ENCODE measurements at places on chromosomes 6 and 20.

DNA sequence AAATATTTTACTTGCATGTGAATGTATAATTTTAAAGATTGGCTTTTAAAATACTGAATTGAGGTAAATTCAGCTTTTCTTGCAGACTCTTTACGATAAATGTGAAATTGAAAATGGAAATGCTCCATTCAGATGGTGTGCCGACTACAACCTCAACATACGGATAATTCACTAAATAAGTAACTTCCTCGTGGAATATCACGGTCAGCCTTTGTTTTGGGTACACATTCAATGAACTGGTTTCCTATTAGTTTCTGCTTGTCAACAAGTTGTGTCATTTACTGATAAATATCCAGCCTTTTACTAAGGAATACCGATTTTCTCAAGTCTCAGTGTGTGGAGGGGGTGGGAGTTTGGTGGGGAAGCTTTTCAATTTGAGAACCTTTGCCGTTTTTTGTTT, 2.4 kb upstream of the IRF4 start:
- DNase-seq = no peak

DNA sequence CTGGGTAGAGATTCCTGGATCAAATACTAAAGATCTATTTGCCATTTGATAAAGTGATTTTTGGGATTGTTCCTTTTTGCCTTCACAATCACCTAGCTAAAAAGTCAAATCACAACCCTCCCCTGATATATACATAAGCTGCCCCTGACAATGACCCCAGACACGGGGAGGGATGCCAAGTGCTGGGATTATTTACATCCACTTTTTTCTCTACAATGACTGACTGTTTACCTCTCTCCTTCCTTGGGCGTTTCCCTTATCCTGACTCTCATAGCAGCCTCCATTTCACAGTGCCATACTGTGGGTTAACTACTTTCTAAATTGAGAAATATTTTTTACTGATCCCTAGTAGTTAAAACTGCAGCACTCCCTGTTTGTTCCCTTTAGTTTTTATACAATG, 150.8 kb upstream of the TMEM170B start:
- DNase-seq = no peak

DNA sequence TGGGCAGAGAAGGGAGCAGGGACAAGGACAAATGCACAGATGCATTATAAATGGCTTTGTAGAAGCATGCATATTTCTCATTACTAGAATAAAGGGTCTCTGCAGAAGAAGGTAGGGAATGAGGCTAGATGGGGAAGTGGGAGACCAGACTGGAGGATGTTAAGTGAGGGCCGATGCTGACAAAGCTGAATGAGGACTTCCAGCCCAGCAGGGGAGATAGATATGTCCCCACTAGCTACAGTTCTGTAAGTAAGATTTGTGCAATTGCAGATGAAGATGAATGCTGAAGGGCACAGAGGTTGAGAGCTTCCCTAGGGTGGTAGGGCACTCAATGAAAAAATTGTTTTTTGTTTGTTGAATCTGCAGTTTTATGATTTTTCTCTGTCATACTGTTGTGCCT, 16.9 kb downstream of the ADGRG6 start:
- no peak for DNase-seq

DNA sequence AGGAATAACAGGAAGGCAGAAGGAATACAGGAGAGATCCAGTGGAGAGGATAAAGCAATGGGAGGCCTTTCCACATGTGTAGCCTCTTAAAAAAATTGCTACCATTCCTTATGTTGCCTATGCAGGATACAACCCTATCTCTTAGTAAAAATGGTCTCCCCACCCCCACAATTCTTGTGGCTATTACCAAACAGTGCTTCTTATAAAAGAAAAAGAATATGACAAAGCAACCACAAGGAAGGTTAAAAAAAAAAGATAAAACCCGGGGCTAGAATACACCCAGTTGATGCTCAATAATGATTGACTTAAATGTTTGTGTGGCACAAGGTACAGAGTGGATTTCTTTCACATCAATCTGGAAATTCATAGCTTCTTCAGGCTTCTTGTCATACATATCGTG, 250.9 kb downstream of the HIVEP2 start:
- DNase-seq = no peak

DNA sequence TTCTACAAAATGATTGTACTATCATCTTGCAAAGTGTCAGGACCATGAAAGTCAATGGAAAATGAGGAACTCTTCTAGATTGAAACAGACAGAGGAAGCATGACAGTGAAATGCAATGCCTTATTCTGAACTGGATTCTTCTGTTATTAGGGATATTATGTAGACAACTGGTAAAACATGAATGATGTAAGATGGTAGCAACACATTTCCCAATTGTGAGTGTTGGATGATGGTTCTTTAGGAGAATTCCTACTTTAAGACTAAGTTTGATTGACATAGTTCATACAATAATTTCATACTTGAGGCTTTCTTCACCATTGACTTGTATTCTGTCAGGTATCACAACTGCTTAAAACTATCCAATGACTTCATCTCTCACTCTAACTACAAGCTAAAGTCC, 4.5 kb downstream of the UBE3D start:
- no peak for DNase-seq

DNA sequence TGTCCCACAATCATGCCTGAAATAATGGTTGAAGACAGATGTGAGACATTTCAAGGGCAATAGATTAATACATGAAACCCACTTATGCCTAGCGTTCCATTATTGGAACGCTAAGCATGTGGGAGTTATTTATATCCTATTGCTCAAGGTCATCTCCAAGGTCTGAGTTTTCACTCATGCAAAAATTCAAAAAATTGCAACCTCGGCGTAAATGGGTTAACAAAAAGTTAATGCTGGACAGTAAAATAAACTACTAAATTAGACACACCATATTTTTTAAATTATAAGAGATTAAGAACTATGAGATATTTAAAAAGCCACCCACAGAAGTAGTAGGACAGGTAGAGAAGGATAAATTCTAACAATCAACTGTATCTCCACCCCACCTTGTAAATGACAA, 98.4 kb downstream of the ESR1 start:
- no peak for DNase-seq

DNA sequence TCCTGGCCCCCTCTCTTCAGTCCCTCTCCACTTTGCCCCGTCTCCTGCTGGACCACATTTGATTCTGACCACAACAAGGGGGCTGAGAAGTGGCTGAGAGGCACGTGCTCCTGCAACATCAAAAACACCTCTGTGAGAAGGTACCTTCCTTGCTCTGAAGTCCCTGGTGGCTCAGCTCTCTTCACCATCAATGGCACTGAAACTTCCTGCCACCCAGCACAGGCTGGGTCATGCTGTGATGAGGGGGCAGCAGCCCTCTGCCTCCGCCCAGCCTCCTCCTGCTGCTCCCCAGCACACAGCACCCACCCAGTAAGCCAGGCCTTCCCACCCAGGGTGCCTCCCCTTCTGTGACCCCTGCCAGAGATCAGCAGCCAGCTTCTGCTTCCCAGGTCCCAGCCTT, 10.3 kb downstream of the ZMYND8 start:
- DNase-seq = no peak

DNA sequence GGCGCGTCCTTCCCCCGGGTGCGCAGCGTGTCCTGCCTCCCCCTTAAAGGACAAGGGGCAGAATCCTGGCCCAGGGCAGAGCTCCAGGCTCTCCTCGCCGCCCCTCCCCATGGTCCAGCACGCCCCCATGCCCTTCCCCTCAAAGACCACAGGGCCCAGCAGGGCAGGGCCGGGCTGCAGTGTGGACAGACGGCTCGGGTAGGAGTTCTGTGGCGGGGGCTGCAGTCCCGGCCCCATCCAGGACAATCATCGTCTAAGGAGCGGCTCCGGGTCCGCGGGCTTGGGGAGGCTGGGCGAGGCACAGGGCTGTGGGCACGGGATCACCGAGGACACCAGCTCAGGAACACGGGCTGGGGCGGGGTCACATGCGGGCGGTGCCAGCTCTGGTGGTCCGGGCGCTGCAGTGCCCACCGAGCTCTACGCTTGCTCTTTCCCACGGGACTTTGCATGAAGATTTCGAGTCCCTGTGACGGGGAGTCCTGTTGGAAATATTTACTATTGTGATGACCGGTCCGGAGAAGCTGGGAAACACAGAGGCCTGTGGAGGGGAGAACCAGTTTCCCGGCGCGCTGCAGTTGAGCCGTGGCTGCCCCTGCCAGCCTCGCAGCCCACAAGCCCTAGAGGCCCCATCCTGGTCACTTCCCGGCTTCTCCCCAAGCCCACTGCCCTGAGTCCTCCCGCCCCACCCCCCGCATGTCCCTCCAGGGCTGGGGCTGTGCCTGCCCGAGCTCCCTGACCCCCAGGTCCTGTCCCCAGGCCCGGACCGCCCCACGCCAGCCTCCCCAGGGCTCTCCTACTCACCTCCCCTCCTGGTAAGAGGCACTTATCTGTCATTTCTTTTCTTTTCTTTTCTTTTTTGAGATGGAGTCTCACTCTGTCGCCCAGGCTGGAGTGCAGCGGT, 20.6 kb downstream of the SLC17A9 start:
- no peak for DNase-seq

DNA sequence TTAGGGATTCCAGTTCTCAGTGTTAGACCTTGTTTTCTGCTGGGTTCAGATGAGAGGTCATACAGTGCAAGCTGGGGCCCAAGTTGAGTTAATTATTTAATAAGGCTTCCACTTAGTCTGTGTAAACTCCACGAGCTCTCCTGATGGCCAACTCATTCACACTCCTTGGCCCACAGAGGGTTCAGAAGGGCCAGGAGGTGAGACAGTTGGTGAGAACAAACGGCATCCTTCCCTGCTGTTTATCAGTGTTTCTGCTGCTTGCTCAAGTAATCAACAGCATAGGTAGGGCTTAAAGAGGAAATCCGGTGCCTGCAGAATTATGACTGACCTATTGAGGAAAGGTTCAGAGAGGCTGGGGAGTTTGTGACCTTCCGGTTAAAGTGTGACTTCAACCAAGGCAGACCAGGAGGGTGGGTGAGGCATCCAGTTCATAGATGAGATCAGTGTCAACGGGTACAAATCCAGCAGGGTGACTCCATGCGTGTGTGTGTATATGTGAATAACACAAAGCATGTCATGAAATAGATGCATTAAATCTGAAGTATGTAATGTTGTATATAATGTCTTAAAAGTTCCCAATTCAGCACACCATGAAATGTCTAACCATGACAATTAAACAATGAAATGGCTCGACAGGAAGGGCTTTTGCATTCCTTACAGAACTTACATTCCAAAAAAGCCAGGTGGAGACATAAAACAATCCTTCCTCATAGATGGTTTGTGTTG, 37.4 kb upstream of the BCAS1 start:
- no peak for DNase-seq

DNA sequence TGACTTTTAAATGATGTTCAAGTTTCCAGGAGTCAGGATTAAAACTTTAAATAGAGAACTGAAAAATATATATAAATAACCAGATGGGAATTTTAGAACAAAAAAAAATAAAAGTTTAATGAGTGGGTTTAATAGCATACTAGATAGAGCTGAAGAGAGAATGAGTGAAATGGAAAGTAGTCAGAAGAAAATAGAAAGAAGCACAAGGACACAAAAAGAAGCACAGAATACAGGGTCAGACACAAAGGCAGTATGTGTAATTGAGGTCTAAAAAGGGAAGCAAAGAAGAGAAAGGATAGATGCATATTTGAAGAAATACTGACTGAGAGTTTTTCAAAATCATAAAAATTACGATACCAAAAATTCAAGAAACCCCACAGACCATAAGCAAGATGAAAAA, 159.8 kb upstream of the FERMT1 start:
- DNase-seq = no peak

Measured in NCI-H460 (cell line).